ENCODE measurements at places on chromosomes 7 and 10.
A peak's percentile ranks its signal among the peaks of the same experiment; 100 is the strongest.

DNA sequence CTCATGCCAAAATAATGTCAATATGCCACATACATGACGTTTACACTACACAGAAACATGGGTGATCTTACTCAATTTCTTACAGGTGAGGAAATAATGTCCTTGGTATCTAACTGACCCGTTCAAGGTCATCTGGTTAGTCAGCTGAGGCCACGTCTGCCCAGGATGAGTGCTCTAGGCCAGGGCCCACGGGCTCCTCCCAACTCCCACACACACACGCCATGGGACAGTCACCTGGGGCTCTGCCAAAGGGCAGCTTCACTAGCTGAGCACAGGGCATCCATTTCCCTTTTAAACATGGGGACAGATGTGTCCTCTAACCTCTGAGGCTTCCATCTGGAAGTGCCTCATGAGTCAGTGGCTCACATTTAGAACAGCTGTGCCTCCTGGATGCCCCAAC is 123.9 kb downstream of the TNS3 start:
- DNase-seq: peak; percentile 83

DNA sequence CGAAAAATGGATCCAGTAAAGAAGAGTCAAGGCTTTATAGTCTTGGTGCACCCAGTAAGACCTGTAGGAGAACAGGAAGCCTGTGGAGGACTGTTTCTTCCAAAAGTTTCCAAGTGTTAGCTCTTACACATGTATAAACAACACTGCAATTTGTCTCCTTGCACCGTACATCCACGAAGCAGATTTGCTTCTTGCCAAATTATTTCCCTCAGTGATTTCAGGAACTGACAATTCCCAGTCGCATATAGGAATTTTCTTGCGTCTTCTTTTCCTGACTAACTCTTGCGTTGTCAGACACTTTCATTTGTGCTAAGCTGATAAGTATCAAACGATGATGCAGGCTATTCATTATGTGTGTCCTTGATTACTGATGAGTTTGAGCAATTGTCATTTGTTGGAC is 182.1 kb downstream of the PKD1L1 start:
- no peak for DNase-seq

DNA sequence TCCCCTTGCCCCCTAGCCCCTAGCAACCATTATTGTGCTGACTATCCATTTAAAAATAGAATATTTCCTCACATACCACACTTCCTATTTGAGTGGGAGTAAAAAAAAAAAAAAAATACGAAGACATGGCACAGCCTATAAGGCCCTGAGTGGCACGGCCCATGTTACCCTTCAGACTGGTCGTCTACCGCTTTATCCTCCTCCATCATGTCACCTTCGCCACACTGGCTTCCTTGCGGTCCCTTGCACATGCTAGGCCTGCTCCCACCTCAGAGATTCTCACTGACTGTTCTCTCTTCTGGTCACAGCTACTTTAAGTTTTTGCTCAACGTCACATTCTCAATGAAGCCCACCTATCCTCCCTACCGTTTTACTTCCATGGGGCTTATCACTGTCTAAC is 130.3 kb downstream of the ATE1 start:
- no peak for DNase-seq

DNA sequence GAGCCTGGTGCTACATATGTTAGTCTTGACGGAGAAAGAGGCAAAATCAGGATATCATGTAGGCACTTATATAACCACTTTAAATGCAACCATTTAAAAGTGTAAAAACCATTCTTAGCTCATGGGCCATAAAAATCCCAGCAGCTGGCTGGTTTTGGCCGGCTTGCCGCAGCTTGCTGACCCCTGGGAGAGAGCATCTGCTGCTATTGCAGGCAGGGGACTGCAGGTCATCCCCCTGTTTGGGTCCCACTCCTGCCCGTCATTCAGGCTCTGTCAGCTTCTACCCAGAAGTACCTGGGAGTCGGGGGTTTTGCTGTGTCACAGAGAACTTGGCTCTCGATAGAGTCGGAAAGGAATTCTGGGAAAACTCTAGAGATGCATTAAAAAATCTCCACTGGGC is 187.4 kb downstream of the CUX1 start:
- no peak for DNase-seq

DNA sequence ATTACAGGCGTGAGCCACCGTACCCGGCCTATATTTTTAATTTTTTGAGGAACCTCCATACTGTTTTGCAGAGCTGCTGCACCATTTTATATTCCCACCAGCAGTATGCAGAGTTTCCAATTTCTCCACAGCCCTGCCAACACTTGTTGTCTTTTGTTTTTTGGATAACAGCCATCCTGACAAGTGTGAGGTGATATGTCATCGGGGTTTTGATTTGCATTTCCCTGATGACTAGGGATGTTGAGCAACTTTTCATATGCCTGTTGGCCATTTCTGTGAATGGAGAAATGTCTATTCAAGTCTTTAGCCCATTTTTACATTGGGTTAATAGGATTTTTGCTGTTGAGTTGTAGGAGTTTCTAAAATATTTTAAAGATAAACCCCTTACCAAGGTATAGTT is 22.2 kb downstream of the ENTPD7 start:
- no peak for DNase-seq

GRCh38 chr10:124032971-124033886 is 60.2 kb downstream of the CHST15 start:
- DNase-seq: peak; percentile 74

DNA sequence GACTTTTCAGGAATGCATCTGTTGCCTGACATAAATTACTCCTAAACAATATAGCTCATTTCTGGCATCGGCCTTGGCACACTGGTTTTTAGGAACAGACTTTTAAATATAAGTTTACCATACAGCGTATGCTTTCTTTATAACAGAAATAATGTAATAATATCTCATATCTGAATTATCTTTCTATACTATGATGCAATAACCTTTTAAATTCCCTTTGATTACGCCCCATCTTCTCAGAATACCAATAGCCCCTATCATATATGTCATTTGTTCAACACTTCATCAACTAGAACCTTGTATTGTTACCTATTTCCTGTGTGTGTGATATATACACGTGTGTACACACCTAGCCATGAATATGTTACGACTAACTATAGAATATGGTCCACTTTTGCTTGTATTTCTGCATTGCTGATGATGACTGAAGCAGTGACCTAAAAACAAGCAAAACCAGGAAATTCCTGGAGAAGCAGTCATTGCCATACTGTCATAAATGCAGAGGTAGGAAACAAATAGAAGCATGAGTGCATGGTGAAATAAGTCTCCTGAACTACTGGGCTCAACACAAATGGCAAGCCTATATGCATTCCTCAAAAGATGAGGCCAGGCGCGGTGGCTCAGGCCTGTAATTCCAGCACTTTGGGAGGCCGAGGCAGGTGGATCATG is 618.4 kb upstream of the NRP1 start:
- no peak for DNase-seq

- no peak for DNase-seq
Measured at GRCh38 chr10:88866454-88866853, 13.6 kb upstream of the STAMBPL1 start.

DNA sequence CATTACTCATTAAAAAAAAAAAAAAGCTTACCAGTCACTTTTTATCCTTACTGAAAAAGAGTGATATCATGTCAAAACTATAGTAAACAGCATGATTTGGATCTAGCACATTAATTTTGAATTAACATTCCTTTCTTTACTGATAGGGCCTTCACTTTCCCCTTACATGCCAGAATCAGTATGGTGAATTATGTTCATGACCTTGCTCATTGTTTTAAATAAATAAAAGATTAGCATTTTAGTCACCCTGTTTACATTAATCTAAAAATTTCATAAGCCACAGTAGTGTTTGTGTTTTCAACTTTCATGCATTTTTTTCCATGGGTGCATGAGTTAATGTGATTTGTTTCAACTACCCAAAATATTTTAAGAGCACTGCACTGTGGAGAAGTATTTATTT is 160.8 kb downstream of the TFEC start:
- DNase-seq: no peak

- DNase-seq: no peak
Measured at GRCh38 chr10:83274088-83274487, 865.2 kb upstream of the GHITM start.

DNA sequence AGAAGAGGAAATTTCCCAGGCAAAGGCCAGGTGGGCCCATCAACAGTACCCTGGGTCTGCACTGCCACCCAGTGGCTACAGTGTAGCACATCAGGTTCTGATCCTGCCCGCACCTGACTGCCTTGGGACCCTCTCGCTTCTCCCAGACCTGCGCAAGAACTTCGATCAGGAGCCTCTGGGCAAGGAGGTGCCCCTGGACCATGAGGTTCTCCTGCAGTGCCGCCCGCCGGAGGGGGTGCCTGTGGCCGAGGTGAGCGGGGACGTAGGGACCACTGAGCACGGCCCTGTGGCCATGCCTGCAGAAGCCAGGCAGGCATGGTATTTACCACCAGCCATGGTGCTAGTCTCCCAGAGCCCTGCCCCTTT is 33.9 kb upstream of the SLC29A3 start:
- DNase-seq: peak; percentile 66

DNA sequence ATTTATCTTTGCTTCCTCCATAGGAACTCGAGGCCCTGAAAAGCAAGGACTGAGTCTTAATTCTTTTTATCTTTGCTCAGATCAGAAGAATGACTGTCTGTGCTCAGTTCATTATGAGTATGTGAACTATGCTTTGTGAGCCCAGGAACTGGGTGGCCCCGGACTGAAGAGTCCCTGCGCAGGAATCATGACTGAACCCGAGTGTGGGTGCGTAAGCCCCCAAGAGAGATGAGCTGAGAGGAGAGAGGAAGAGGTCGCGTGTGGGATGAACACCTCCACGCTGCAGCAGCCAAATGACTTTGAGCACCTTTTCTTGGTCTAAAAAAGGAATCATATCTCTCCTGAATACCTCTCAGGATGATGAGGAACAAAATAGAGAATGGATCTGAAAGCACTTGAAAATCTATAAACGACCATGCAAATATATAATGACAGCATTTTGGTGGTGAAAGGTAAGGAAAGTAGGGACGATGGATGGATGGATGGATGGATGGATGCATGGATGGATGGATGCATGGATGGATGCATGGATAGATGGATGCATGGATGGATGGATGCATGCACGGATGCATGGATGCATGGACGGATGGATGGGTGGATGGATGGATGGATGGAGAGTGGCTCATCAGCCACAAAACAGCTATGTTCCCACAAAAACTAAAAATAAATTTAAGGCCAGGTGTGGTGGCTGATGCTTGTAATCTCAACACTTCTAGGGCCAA is 19.8 kb downstream of the FAM171A1 start:
- no peak for DNase-seq
